Stimulated activated CD4-positive, alpha-beta T cell treated with anti-CD3 and anti-CD28 coated beads, TNF-alpha, amount 100 ng/mL, for 48 hours (primary cell): ENCODE measurements at places on chromosomes 2 and 18.

DNA sequence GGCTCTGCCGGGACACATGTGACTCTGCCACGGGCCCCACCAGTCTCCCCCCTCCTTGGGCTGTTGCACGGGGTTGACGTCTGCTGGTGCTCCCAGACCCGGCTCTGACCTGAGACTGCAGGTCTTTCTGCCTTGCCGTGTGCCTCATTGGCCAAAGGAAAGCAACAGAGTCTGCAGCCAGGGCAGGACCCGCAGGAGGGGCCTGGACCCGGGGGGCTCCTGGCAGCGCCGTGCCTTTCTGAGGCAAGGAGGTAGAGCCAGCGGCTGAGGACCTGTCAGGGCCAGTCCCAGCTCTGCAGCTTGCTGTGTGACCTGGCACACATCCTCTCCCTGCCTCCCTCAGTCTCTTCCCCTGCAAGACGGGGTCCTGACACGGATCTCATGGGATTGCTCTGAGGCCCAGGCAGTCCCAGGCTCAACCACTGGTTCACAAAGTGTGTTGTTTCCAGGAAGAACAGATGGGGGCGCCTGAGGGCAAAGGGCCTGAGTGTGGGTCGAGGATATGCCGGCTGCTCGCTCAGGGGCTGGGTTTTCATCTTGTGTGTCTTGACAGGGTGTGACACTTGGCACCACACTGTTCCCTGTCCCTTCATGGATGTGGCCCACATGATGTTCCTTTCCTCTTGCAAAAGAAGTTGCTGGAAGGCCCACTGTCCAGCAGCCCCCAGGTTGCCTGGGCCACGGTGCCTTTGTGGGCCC, 9.0 kb downstream of the CAPN10 start:
- peak; percentile 22 for DNase-seq

DNA sequence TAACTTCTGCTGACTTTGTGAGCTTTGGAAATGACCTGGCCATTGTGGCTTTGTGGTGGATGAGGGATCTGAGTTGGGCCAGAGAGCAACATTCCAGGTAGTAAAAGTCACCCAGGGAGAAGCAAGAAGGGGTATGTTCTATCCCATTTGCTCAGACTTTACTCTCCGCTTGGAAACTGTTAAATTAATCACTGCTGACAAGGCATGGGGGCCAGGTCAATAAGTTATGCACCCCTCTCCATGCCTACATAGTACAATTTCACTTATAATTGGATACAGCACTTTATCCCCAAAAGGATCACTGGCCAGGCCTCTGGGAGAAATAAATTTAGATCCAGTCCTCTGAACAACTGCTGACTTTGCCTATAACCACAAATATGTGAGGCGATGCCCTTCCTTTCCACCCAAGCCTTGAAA, 92.1 kb downstream of the RPRM start:
- no peak for DNase-seq

GRCh38 chr2:40511661-40512213, 59.8 kb upstream of the SLC8A1 start:
- DNase-seq, result no peak

DNA sequence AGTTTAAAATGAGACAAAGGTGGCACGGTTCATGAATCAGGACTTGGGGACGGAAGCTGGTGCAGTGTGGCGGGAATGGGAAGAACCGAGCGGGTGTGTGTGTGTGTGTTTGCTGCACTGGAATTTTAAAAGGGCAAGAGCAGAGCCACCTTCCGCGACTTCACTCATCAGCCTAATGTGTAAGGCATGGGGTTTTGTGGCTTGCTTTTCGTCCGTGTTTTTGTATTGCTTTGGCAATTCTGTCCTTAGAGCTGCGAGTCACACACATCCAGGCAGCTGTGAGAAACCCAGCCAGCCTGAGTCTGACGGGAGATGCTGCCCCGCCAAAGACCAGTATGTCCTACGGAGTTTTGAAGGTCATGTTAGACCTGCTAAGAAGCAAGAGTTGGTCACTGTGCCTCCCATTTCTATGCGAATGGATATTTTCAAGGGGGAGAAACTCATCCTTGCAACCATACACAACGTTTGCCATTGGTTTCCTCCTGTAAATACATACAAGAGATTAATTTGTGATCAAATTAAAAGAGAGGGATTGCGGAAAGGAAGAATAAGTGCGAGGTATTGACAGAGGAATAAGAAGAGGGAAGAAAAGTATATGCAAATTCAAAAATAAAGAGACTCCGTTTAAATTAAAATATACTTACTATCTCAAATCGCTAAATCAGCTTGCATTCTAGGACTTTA, 665 bp upstream of the CACNB4 start:
- no peak for DNase-seq

GRCh38 chr2:57947398-57947797, 99.2 kb upstream of the VRK2 start:
- DNase-seq, result no peak

- no peak for DNase-seq
Measured at GRCh38 chr2:238929242-238930081, 81.6 kb downstream of the TWIST2 start.

- DNase-seq, result no peak
Measured at GRCh38 chr2:219452361-219453317, 18.0 kb downstream of the SPEG start.

- DNase-seq, result no peak
Measured at GRCh38 chr2:175599966-175600831, 401.9 kb downstream of the LNPK start.

DNA sequence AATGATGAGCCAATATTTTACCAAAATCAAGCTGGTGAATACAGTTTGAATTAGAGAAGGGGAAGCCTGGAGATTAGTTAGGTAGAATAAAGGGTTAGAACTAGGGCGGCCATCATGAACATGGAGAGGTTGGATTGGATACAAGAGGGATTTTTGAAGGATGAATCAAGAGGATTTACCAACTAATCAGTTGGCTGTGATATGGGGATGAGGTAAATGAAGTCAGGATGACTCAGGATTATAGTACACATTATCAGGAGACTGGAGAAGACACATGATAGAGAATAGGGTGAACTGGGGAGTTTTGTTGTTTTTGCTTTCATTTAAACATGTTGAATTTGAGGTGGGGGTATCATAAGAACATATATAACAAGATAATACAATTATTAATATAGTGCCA, 73.8 kb upstream of the PROKR1 start:
- no peak for DNase-seq

- DNase-seq, result no peak
Measured at GRCh38 chr2:209413311-209414014, 10.4 kb upstream of the MAP2 start.

DNA sequence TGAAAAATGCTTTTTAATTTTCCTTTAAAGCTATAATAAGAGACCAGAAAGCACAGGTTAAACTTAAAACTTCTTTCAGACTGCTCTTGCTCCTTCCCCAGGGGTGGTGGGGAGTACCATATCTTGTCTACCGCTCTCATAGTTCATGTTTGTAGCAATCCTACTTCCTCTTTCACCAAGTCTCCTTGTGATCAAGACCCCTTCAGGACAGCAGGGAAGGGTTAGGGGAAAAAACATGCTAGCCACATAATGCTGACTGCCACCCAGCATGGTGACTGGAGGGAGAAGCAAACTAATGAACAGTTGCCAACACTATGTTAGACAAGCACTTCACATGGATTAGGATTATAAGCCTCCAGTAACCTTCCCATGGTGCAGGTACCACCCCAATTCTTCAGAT, 8.6 kb downstream of the MYO5B start:
- no peak for DNase-seq

GRCh38 chr18:47680488-47680887, 250.0 kb downstream of the SMAD2 start:
- DNase-seq, result no peak

- no peak for DNase-seq
Measured at GRCh38 chr2:67892339-67892846, 170.4 kb downstream of the C1D start.

- no peak for DNase-seq
Measured at GRCh38 chr2:37378411-37378810, 34.0 kb downstream of the QPCT start.

- DNase-seq, result no peak
Measured at GRCh38 chr2:109209412-109209811, 80.4 kb downstream of the SH3RF3 start.

GRCh38 chr2:201642086-201642578, 1.2 kb downstream of the TMEM237 start:
- DNase-seq, result no peak

DNA sequence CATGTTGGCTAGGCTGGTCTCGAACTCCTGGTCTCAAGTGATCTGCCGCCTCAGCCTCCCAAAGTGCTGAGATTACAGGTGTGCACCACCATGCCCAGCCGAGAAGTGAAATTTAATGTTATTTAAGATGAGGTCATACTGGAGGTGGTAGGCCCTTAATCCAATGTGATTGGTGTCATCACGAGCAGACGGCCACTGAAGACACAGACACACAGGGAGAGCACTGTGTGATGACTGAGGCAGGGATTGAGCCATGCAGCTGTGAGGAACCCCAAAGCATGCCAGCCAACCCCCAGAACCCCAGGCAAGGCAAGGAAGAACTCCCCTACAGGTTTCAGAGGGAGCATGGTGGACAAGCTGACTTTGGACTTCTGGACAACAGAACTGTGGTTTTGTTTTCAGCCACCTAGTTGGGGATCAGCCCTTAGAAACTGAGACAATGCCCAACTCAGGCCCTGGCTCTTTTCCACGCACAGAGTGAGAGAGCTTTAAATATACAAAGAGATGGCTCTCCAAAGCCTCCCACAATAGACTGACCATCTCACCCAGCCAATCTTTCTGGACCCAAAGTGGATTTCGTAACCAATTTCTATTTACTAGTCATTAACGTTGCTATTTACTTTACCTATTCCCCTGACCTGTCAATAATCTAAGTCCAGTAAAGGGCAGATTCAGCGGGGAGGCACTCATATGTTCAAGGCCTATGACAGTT, 34.2 kb downstream of the TBC1D8 start:
- no peak for DNase-seq

GRCh38 chr2:238873381-238873801, 25.5 kb downstream of the TWIST2 start:
- DNase-seq, result no peak

- DNase-seq, result no peak
Measured at GRCh38 chr2:152582081-152582480, 135.2 kb downstream of the PRPF40A start.

- peak; percentile 33 for DNase-seq
Measured at GRCh38 chr2:54081574-54081973, 33.8 kb upstream of the ACYP2 start.

GRCh38 chr2:189516546-189516945, 64.0 kb downstream of the SLC40A1 start:
- no peak for DNase-seq

DNA sequence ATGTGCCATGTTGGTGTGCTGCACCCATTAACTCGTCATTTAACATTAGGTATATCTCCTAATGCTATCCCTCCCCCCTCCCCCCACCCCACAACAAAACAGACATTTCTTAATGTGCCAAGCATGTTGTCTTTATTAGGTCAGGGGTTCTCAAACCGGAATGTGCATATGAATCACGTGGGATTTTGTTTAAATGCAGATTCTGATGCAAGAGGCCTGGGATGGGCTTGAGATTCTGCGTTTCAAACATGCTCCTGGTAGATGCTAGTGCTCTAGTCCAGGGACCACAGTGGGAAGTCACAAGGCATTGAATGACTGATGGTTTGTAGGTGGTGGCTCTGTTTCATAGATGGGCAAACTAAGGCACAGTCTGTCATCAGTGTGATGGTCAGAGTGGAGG, 184.7 kb downstream of the SMAD7 start:
- DNase-seq, result no peak

- DNase-seq, result no peak
Measured at GRCh38 chr2:220336771-220337170, 709.3 kb downstream of the SLC4A3 start.

DNA sequence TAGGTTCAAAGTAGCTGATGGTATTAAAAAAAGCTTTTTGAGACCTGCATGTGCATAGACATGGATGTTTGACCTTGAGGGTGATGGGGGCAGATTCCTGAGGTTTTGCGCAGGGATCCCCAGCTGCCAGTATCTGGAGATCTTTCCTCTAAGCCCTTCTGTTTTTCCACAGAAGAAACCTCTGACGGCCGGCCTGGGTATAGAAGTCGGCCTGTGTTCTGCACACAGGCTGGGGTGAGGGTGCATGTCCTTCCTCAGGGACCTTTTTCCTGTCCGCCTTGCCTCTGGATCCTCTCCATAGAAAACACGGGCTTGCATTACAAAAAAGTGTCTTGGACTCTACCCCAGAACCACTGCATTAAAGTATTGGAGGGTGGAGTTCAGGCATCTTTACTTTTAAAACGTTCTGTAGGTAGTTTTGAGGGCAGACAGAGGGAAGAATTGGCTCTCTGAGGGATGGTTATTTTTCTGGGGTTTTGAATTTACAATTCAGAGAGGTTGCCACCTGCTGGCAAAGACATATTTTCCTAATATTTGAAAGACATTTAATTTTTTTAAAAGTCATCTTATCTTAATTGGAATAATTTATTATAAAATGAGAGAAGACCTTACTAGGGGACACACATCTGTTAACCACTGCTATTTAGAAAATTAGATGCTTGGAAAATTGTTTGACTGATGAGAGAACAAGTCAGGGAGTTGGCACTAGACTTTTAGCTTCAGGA, 350.6 kb downstream of the DCDC2C start:
- no peak for DNase-seq

GRCh38 chr18:58097121-58097906, 53.3 kb downstream of the NEDD4L start:
- DNase-seq, result no peak

DNA sequence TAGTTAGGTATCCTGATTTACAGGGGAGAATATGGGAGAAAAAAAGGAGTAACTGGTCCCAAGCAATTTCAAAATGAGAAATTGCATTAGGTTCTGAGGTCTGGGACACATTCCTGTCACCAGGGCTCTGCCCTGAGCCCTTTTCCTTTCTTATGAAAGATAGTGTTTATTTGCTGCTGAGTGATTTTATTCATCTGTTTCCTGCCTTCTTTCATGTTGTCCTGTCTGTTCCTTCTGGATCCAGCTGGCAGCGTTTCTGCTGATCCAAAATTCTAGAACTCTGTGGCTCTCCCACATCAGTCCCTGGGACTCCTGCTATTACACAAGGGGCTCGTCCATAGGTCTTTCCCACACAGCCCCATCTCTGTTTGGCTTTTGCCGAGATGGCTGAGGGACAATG, 519.1 kb upstream of the SALL3 start:
- no peak for DNase-seq

- DNase-seq, result no peak
Measured at GRCh38 chr2:227404585-227405271, 17.0 kb upstream of the SCYGR1 start.

GRCh38 chr2:84965827-84966226, 5.1 kb upstream of the KCMF1 start:
- no peak for DNase-seq
